ENCODE measurements at places on chromosomes 11 and 22. TPM values are rescaled to one million over a fixed set of nuclear protein-coding genes. Genes with fewer than 3 reads are reported as not detected.

- no peak for DNase-seq
Measured at GRCh38 chr11:65651339-65651588, 11.5 kb downstream of the RELA start.

GRCh38 chr22:48943567-48944432, 883.9 kb downstream of the BRD1 start:
- DNase-seq, result peak; percentile 28

- DNase-seq, result no peak
Measured at GRCh38 chr11:44190883-44191230, 95.4 kb downstream of the EXT2 start.

DNA sequence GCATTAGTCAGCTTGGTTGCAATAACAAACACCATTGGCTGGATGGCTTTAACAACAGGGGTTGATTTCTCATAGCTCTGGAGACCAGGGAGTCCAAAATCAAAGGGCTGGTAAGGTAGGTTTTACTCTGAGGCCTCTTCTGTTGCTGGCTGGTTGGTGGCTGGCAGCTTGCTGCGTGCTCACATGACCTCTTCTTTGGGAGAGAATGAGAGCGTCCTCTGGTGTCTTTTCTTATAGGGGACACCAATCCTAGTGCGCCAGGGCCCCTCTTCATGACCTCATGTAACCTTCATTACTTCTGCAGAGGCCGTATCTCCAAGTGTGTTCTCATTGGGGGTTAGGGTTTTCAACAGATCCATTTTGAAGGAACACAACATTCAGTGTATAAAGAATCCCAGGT, 1308.3 kb downstream of the TBC1D22A start:
- DNase-seq, result no peak

GRCh38 chr11:23263466-23263865, 403.2 kb upstream of the CCDC179 start:
- DNase-seq, result no peak

DNA sequence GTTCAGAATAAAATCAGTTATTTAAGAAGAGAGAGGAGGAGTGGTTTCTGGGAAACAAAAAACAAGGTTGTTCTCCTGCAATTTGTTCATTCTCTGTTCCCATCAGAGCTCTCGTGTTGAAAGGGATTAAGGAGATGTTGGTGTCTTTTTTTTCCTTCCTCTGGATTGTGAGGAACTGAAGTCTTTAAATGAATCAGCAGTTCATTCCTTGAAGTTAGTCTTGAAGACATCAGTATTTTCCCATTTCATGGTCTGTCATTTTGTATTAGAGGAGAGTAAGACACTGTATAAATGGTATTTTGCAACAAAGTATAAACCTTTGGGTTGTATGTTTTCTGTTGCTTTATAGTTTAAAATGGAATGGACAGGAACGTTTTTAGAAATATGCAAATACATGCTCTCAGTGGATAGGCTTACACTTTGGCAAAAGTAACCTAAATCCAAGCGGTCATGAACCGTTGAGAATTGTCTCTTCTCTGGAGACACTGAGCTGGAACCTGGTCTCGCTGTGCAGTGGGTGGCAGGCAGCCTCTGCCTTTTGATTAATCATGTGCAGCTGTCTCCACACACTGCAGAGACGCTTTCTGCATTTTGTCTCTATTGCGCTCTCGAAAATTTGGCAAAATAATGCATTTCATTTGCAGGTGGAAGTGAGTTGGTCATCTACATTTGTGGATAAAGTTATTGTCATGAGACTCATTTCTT, 33.0 kb downstream of the SAMM50 start:
- DNase-seq, result no peak

DNA sequence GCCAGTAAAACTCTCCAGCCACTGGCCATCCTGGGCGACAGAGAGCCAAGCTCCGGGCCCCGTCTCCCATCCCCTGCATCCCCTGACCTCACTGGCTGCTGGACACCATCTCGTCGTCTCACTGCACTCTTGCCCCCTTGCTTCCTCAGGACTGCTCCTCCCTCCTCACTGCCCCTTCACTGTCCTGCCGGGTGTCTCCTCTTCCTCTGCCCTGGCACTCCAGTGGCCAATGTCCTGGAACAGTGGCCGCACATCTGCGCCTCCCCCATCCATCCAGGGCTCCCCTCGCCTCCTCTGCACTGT, 800.4 kb downstream of the BRD1 start:
- DNase-seq, result no peak

DNA sequence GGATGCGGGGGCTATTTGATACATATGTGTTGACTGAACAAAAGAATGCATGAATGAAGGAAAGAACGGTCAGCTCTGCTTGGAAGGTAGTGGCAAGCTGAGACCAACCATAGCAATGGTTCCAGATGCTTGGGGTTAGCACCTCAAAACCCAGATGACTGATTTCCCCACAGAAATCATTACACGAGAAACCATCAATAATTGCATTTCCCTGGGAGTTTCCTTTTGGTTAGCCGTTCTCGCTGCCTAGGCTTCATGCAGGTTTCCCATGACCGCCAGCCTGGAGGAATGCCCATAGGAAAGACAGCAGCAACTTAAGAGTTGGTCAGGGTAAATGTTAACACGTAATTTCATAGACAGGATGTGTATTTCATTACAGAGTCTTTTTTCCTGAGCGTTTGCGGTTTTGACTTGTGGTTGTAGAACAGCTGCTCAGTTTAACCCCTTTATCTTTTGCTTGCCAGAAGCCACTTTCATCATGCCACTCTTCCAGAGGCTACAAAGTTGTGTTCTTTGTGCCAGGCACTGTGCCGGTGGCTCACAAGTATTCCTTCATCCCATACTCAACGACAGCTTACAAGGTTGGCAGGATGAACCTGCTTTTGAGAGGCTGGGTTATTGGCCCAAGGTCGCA, 2.8 kb downstream of the IL17RA start:
- peak; percentile 50 for DNase-seq

DNA sequence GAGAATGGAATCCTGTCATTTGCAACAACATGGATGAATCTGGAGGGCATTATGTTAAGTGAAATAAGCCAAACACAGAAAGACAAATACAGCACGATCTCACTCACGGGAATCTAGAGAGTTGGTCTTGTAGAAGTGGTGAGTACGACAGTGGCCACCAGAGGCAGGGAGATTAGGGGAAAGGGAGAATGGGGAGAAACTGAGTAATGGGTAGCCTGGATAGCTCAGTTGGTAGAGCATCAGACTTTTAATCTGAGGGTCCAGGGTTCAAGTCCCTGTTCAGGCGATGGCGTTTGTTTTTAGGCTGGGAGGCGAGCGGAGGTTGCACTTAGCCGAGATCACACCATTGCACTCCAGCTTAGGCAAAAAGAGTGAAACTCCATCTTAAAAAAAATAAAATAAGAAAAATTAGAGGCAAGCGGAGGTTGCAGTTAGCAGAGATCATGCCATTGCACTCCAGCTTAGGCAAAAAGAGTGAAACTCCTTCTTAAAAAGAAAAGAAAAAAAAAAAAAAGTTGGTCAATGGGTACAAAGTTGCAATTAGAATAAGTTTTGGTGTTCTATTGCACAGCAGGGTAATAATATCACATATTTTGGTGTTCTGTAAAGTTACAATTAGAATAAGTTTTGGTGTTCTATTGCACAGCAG, 95.7 kb upstream of the UBASH3B start:
- peak; percentile 48 for DNase-seq

GRCh38 chr11:105856954-105857353, 165.1 kb downstream of the MSANTD4 start:
- no peak for DNase-seq

GRCh38 chr22:39471381-39472141, 14.7 kb downstream of the MGAT3 start:
- no peak for DNase-seq

DNA sequence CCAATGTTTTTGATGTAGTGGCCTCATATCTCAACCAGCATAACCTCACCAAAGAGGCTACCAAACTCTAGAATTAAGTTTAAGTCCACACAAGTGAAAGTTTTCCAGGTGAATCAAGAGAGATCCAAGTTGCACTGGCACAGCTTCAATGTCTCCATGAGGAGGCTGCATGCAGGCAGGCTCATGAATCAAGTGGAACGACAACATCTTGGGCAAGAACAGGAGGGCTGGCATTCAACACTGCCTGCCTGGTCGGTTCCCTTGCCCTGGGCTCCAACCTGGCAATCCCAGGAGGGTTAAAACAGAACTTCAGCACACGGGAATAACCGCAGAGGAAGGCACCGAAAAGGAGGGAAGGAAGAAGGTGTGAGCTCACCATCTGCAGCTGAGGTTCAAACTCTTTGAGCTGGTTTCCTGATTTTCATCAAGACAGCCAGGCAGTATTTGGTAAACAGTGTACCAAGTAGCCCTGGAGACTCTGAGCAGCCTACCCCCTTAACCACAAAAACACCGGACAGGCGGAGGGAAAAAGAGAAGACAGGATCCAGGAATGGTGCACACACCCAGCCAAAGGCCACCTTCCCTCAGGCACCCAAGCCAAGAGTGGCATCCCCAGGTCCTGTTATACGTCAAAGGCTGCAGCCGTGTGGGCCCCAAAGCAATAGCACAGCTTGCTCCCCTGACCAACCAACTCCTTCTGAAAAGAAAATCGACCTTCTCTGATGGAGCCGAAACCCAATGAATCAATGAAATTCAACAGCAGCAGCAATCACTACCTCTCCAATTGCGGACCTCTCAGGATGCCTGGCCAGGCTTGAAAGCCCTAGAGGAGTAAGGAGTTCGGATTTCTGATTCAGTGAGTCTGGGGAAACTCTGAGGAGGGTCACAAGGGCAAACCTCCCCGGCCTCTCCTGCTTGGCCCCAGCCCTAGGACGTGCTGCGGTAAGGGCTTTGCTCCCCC, 1.3 kb downstream of the PACSIN2 start:
- peak; percentile 11 for DNase-seq

GRCh38 chr11:88100151-88100550, 75.1 kb downstream of the RAB38 start:
- no peak for DNase-seq

DNA sequence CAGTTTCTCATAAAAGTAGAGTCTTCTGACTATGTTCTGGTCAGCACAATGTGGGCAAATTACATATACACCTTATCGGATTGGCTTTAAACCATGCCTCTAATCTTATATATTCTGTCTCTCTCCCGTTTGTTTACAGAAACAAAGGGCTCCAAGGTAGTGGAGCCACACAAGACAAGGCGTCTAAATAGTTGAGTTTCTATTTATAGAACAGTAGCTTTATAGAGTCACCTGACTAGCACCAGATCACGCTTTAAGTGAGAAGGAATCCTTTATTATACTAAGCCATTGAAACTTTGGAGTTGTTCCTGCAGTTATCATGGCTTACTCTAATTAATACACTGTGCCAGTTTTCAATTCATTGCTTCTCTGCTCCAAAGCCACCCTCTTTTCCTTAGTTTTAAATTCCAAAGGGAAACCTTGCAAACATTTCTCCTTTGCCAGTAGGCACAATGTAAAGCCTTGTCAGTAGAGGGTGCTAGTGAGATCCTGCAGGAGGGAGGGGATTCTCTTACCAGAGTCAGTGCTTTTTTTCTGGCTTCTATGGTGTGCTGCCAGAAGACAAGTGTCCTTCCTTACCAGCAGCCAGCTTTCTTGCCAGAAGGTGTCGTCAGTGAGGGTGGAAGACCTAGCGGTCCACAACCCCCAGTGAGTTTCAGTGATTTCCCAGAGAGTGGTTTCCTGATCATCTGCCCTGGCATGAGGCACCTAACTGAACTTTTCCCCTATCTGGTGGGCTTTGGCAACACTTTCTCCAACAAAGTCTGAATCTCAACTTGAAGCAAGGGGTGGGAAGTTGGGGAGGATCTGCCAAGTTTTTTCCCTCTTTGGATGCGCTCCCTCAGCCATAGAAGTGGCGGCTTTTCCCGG, 71.7 kb downstream of the RAB38 start:
- peak; percentile 69 for DNase-seq

- no peak for DNase-seq
Measured at GRCh38 chr11:128752379-128752778, 58.5 kb downstream of the FLI1 start.

GRCh38 chr11:19934828-19935259, 222.2 kb downstream of the NAV2 start:
- DNase-seq, result peak; percentile 33

DNA sequence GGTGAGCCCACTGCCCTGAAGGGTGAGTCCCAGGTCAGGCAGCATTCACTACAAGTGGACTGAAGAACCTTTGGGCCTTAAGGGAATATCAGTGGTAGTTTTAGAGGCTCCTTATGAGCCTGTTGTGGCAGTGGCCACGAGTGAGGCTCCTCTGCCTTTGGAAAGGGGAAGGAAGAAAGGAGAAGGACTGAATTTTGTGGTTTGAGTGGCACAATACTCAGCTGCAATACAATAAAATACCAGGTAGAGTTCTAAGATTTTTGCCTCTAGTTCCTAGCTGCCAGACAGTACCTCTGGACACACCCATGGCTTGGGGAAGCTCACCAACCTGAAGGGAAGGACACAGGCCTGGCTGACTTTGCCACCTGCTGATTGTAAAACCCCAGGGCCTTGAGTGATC, 260.9 kb downstream of the DYNC2H1 start:
- DNase-seq, result no peak

DNA sequence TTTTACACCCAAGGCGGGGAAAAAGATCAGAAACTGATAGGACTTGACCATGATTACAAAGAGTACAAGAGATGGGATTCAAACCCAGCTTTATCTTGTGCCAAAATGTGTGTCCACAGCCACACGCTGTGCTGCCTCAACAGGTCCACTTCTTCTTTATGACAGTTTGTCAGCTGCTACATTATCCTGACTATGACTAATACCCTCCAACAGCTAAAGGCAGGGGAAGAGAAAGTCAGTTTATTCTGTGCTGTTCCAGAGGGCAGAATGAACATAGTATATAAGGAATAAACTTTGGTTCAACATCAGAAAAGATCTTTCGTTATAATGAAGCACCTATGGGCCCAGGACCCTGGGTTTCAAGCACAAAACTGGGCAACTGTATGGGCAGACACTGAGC, 668.2 kb upstream of the TENM4 start:
- DNase-seq, result no peak

The CHRM1 gene
- total RNA-seq, result 1.3 TPM

The SORL1 gene
- total RNA-seq, result 0.59 TPM

The KRTAP5-1 gene
- total RNA-seq, result not detected

Measured in MG63 (cell line).